ENCODE measurements at places on chromosomes 6 and 20. TPM values are rescaled to one million over a fixed set of nuclear protein-coding genes. Genes with fewer than 3 reads are reported as not detected.

GRCh38 chr20:23347791-23348190 lies 2.8 kb upstream of the NXT1 start:
- H3K4me3 ChIP-seq, result no peak overlapping the region
- peaks cover 24% of the 10 kb centered on the region for H3K4me1 ChIP-seq
- H3K36me3 ChIP-seq, result peaks cover 4% of the 10 kb centered on the region
- no peak overlapping the region for H3K27ac ChIP-seq
- peaks cover 9% of the 10 kb centered on the region for H3K27me3 ChIP-seq

GRCh38 chr6:90212274-90212673 lies 84.4 kb downstream of the BACH2 start:
- peaks cover 33% of the 10 kb centered on the region for H3K36me3 ChIP-seq
- no peak overlapping the region for H3K4me3 ChIP-seq
- H3K27me3 ChIP-seq, result peaks cover 2% of the 10 kb centered on the region
- H3K27ac ChIP-seq, result no peak overlapping the region
- H3K4me1 ChIP-seq, result peaks cover 56% of the 10 kb centered on the region

DNA sequence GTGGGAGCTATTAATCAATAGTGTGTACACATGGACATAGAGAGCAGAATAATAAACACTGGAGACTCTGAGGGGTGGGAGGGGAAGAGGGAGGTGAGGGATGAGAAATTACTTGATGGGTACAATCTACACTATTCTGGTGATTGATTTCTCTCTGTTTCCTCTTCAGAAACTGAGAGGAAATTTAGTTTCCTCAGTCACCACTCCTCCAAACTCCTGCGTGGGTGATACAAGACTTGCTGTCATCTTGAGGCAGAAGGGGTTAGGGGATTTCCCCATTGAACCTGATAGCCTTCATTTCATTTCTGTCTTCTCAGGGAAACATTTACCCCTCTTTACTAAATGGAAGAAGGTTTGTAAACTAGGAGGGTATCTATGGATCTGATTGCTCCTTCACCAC lies 84.3 kb upstream of the ESR1 start:
- peaks cover 16% of the 10 kb centered on the region for H3K36me3 ChIP-seq
- DNase-seq, result peak; percentile 34
- peaks cover 2% of the 10 kb centered on the region for H3K27me3 ChIP-seq
- H3K4me1 ChIP-seq, result peaks cover 52% of the 10 kb centered on the region
- no peak overlapping the region for H3K4me3 ChIP-seq

- peak overlapping the region; percentile 48 for H3K27ac ChIP-seq
- DNase-seq, result no peak
- peaks cover 4% of the 10 kb centered on the region for H3K36me3 ChIP-seq
- H3K4me3 ChIP-seq, result peak overlapping the region; percentile 82
Measured at GRCh38 chr20:43667341-43668132, 623 bp downstream of the MYBL2 start.

DNA sequence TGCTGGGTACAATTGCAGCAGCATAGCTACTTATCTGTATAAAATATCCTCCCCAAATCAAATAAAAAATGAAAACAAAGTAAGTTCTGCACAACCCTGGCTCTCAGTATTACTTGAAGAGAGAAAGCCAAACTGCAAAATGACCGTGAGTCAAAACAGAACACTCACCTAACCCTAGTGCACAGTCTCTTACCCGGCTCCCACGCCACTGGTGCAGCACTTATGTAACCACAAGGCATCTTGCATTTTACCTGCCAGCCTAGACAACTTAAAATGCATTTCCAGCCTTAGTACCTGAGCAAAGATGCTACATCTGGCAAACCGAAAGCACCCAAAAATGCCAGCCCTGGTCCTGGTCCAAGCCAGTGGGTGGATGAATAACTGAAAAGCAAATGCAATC lies 12.4 kb upstream of the SIRPB1 start:
- H3K36me3 ChIP-seq, result peaks cover 70% of the 10 kb centered on the region
- DNase-seq, result peak; percentile 24
- H3K4me3 ChIP-seq, result peak overlapping the region; percentile 51

Gene POM121L2
- not detected for total RNA-seq

Gene PHACTR1
- total RNA-seq, result 0.44 TPM

Gene ENPP4
- 5.9 TPM for total RNA-seq
